Hematopoietic multipotent progenitor cell treated with erythropoietin and hydrocortisone succinate and interleukin-3 and kit ligand, for 15 days (in vitro differentiated cells): ENCODE measurements at places on chromosomes 13 and 19.

DNA sequence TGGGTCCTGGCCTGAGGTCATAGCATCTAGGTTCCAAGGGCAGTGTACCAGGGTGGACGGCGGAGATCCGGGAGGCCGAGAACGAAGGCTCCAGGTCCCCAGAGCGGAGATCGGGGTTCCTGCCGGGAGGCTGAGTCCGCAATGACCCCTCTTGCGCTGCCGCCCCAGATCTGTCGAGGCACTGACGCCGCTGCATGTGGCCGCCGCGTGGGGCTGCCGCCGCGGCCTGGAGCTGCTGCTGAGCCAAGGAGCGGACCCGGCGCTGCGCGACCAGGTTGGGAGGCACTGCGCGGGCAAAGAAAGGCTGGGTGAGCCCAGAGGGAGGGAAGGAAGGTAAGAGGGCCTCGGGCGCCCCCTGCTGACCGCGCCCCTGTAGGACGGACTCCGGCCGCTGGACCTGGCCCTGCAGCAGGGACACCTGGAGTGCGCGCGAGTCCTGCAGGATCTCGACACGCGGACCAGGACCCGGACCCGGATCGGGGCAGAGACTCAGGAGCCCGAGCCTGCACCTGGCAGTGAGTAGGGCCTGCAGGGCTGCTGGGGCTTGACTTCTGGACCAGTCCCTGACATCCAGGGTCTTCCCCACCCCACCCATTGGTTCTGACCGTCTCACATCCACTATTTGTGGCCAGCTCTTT lies 906 bp downstream of the ANKLE1 start:
- peak; percentile 89 for DNase-seq

GRCh38 chr13:76123548-76123947 lies 487.4 kb downstream of the LMO7 start:
- no peak for DNase-seq

DNA sequence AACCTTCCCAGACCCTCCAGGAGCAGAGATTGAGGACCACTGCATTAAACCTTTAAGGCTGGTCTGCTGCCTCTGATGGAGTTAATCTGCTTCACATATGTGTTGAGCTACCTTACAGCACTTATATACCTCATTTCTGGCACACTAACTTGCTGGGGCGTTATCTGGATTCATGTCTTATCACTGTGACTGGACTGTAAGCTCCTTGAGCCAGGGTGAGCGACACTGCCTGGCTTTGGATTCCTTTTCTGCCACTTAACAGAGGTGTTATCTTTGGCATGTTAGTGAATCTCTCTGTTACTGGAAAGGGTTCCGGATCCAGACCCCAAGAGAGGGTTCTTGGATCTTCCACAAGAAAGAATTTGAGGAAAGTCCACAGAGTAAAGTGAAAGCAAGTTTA lies 69.8 kb upstream of the RGCC start:
- DNase-seq = no peak

- DNase-seq = peak; percentile 27
Observed at GRCh38 chr13:80979035-80979641, 638.2 kb upstream of the SPRY2 start.

- no peak for DNase-seq
Observed at GRCh38 chr19:3638208-3639193, 11.9 kb upstream of the CACTIN start.
